Cortex of kidney (tissue), 1 donor: ENCODE measurements at places on chromosomes 1 and 21.

DNA sequence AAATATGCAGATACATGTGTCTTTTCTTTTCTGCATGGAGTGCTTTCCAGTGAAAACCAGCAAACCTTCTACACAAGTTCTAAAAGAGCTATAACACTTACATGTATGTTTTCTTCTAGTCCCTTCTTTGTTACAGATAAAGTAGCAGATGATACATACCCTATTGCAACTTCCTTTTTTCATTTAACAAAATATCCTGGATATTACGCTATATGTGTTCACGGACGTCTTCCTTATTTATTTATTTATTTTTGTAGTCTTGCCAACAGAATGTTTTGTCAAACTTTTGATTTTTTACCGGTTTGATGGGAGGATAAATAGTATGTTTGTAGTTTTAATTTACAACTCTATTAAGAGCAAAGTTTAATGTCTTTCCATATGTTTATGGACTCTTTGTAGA lies 5.2 kb upstream of the GALNT2 start:
- DNase-seq, result no peak

DNA sequence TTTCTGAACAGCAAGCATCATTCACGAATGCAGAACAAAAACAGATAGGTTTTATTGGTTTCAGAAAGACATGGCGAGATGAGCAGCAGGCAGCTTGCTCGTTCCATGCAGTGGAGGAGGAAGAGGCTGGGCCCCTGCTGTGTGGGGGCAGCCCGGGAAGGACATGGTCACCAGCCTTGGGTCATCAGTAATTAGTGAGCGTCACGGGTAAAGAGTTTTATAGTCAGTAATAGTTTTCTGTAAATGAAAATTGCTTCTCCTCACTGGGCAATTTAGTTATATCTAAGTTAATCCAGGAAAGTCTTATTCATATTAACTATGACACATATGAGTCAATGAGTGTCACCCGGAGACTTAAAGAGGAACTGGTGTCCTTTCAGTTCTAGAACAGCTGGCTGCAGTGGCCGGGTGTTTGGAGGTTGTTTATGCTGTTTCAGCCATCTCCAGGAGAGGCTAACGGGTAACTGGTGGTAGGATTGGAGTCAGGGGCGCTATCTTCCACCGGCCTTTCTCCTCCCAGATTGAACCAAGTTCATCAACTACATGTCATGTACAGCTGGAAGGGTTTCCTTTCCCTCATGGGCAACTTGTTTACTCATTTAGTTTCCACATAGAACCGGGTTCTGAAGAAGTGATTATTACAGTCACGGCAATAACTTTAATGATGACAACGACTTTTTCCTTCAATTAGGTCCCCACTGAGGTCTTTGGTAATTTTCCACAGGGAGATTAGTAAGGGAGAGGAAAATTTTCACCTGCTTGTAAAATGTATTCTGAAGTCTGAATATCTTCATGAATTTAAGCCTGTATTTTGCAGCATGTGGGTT lies 34.6 kb upstream of the SLC45A1 start:
- DNase-seq, result no peak

DNA sequence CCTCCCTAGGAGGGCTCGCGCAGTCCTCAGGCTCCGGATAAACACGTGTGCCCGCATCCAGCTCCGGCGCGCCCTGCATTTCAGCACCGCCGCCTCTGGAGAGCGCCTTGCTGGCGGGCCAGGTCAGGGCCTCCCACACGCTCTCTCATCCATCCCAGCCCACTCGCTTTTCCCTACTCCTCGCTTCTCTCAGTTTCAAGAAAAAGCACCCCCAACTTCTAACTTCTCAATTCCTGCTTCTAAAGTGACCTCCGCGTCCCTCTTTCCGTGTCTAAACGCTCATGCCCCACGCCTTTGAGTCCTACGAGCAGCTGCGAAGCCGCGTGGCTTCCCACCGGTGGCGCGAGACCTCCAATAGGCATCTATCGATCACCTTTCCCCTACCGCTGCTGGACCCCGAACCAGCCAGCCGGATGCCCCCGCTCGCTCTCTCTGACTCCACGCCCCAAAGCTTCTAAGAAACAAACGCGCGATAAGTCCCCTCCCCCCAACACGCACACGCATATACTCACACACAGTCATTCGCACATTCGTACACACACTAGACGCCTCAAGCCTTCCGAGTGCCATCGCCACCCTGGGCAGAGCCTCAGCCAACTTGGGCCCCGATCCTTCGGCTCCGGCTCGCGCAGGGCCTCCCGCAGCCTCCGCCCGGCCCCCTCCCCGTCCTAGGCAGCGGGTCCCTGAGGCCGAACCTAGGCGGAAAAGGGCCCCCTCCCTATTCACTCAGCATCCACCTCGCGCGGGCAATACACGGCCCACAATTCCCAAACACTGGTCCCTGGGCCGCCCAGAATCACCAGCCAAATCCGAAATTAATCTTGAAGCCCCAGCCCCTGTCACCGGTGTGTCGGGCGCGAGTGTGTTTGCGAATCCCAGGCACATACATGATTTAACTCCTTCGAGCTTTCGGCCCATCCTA lies 1.1 kb downstream of the NMNAT2 start:
- no peak for DNase-seq

GRCh38 chr1:246005067-246005466 lies 502.0 kb downstream of the SMYD3 start:
- no peak for DNase-seq

- DNase-seq, result no peak
Measured at GRCh38 chr1:201903135-201903534, 14.4 kb downstream of the SHISA4 start.

- DNase-seq, result no peak
Measured at GRCh38 chr1:57857809-57858208, 433.9 kb upstream of the DAB1 start.

DNA sequence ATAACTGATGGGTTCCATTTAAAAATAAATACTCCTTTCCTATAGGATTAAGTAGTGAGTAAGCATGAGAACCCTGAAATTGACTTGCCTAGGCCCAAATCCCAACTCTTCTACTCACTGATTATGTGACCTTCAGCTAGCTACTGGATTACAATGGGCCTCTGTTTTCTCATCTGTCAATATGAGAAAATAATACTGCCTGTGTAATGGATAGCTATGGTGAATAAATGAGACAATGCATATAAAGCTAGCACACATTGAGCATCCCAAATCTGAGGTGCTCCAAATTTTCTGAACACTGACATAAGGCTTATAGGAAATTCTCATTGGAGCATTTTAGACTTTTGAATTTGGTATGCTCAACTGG lies 5.3 kb upstream of the LRRC8C start:
- DNase-seq, result no peak

DNA sequence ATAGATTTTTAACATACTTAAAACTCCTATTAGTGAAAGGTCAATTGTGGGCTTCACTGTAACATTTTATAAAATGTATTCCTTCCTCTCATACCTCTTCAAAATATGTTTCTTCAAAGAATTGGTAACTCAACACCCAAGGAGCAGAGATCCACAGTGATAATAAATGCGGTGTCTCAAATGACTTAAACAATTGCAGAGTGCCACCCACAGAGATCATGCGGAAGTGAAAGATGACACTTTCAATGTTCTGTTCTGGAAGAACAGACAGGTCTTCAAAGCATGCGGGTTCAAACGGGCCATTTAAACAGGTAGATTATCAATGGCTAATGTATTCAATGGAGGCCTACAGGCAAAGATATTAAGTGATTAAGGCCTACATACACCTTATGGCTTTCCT lies 157.0 kb upstream of the GREM2 start:
- no peak for DNase-seq

GRCh38 chr1:72062584-72062983 lies 219.8 kb downstream of the NEGR1 start:
- no peak for DNase-seq

DNA sequence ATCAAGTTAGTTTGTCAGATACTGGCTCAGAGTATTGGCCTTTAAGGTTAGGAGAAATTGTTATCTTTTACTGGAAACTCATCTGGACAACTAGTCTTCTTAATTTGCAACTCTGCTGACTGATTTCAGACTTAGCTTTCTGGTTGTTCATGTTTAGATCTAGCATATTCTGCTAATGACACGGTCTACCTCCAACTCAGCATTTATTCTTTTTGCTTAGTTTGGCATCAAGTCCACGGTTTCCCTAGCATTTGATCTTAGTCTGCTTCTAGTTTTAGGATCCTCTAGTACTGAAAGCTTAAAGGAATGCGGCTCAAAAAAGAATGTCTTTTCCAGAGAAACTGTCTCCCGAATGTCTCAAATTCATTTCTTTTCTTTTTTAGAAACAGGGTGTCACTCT lies 75.6 kb upstream of the SLFNL1 start:
- no peak for DNase-seq

- DNase-seq, result no peak
Measured at GRCh38 chr1:245858722-245859492, 648.2 kb downstream of the SMYD3 start.

DNA sequence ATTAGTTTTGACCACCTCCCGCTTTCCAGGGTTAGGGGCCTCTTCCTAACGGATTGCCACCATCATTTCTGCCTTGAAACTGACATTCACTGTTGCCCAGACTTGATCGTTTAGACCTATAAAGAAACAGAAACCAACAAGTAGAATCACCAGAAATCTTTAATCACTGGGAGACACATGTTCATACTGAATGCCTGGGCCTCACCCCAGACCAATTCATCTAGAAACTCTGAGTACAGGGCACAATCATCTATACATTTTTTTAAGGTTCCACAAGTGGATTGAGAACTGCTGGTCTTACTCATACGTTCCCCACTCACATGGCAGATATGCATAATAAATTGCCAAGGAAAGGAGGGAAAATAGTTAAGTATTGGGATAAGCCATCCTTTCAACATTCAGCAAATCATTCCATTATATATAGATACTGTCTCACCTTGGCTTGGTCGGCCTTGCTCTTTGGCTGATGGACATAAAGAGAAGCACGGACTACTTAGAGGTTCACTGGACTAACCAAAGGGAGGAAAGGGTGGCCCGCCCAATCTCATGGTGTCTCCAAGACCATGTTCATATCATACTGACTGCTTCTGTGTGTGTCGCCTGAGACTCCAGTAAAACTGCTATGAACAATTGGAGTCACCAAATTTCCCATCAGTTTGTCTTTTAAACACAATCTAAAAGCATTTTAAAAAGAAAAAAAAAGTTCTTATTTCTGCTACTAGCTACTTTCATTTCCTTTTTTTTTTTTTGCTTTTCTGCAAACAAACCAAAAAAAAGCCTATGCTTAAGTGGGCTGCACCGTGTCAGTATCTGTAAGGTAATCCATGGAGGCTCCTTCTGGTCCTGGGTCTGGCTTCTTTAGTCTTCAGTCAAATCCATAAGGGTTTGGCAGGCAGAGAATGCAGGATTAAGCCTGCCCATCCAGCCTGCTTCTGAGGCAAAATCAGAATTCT lies 9.4 kb upstream of the TARBP1 start:
- DNase-seq, result no peak

- no peak for DNase-seq
Measured at GRCh38 chr1:152906023-152906565, 2.3 kb upstream of the IVL start.

GRCh38 chr1:44108241-44108640 lies 10.4 kb upstream of the KLF17 start:
- no peak for DNase-seq

- DNase-seq, result no peak
Measured at GRCh38 chr1:26126321-26127084, 14.9 kb downstream of the PDIK1L start.

GRCh38 chr1:236024641-236025040 lies 40.2 kb downstream of the NID1 start:
- DNase-seq, result no peak

DNA sequence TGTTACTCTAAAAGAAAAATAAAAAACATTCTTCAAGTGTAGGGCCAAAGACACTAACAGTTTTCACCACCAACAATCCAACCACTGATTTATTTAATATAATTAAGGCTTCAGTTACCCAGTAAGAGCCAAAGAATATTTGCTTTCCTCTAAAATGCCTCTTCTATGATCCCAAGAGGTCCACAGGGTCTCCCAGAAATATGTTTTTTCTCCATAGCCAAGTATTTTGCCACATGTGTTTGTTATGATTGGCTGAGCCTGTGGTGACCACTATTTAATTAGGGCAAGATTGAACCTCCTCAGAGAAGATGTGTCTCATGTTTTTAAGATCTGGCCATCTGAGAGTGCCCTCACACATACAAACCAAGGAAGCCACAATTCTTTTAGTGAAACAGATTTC lies 135.9 kb downstream of the TPR start:
- no peak for DNase-seq

- no peak for DNase-seq
Measured at GRCh38 chr1:44262414-44262813, 49.1 kb downstream of the DMAP1 start.

DNA sequence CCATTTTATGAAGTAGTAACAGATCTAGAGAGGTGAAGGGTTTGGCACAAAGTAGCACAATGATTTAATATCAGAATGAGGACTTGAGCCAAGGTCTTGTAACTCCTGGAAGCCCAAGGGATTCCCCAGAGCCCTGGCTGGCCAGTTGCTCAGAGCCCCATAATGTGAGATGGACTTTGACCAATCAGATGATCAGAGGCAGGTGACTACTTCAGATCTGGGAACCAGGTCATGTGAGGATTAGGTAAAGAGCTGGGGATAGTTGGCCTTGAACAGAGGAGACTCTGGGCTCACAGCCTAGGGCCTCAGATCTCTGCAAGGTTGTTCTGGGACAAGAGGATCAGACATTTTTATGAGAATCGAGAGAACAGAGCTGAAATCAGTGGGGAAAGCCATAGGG lies 18.9 kb downstream of the SHISAL2A start:
- no peak for DNase-seq

GRCh38 chr1:240044620-240045019 lies 47.1 kb upstream of the FMN2 start:
- no peak for DNase-seq

DNA sequence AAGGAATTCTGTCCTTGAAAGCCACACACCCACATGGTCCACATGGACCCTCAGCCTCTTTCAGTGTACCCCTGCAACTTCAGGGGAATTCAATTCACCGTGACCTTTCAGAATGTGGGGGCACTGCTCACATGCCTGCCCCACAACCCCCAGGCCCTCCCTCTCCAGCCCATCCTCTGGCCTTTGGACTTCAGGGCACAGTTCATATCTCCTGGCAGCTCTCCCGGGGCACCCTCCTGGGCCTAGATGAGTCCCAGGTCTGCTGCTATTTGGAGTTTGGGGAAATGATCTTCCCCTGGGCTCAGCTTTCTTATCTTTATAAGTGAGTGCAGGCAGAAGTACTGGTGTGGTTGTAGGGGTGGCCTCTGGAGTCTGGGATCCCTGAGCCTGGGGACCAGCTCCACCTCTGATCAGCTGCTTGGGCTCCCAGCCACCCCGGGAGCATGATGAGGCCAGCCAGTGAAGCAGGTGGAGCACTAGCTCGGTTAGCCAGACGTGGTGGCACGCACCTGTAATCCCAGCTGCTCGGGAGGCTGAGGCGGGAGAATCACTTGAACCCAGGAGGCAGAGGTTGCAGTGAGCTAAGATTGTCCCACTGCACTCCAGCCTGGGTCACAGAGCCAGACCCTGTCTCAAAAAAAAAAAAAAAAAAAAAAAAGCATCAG lies 15.8 kb downstream of the C1orf167 start:
- no peak for DNase-seq

GRCh38 chr1:61268546-61269240 lies 186.3 kb downstream of the NFIA start:
- DNase-seq, result no peak
